Ovary (tissue), 10 donors: ENCODE measurements at places on chromosomes 4 and X.

GRCh38 chr4:159682996-159683395 is 580.1 kb downstream of the RAPGEF2 start:
- no peak for DNase-seq

GRCh38 chr4:57492251-57492878 is 382.2 kb upstream of the IGFBP7 start:
- DNase-seq = no peak

DNA sequence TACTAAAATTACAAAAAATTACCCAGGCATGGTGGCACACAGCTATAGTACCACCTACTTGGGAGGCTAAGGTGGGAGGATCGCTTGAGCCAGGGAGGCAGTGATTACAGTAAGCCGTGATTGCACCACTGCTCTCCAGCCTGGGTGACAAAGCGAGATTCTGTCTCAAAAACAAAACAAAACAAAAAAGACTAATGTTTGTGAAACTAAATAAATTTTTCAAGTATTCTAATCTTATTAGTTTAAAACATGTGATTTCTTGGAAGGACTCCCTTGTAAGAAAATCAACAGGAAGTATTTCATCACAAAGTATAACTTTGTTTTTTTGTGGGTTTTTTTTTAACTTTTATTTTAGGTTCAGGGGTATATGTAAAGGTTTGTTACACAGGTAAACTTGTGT is 89.6 kb downstream of the EGF start:
- no peak for DNase-seq

- DNase-seq = no peak
Observed at GRCh38 chrX:108254636-108255035, 163.1 kb downstream of the ATG4A start.

GRCh38 chr4:111678479-111678878 is 466.8 kb upstream of the FAM241A start:
- no peak for DNase-seq
